ENCODE measurements at places on chromosomes 3 and 15.
A peak's percentile ranks its signal among the peaks of the same experiment; 100 is the strongest.

DNA sequence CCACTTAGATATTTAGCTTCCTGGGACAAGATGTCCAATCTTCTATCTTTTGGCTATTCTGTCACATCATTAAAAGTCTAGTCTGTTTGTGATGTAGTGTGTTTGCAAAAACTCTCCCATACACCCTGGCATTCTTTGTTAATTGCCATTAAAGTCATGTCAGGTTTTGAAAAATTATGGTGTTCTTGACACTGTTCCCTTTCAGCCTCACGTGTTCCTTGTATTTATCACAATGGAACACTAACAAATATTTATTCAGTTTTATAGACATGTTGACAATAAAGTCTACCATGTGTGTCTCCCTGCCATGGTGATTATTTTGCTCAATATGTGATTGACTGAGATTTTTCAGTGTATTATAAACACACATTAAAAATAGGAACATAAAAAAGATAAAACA, 9.4 kb upstream of the CACNA1D start:
- DNase-seq, result no peak

- DNase-seq, result no peak
These were observed 148.6 kb upstream of the STRIT1 start for GRCh38 chr3:155442072-155442471.

- DNase-seq, result no peak
These were observed 28.3 kb upstream of the ATP2B2 start for GRCh38 chr3:10533737-10534023.

DNA sequence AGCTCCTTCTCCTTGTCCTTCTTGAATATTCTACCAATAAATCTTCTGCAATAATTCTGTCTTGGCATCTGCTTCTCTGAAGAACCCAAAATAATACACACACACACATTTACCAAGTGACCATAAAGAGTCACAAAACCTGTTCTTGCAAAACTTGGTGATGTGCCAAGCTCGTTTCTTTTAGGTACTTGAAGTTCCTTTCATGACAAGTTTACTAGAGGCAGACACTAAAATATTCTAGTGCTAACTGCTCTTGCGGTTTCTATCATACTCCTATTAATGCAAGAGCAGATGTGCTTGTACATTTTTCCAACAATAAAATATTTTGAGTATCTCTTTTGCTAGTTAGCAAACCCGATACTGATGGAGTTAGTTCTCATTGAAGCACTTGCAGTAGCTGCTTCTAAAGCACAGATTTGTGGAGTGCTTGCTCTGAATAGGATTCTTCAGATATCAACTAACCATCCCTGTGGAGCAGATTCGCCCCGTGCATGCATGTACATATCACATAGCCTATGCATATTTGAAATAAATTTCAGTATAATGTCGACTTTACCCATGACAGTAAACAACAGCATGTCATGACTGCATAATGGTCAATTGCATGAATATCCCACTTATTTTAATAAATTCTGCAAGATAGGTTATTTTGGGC, 23.2 kb downstream of the HHLA2 start:
- peak; percentile 94 for DNase-seq

DNA sequence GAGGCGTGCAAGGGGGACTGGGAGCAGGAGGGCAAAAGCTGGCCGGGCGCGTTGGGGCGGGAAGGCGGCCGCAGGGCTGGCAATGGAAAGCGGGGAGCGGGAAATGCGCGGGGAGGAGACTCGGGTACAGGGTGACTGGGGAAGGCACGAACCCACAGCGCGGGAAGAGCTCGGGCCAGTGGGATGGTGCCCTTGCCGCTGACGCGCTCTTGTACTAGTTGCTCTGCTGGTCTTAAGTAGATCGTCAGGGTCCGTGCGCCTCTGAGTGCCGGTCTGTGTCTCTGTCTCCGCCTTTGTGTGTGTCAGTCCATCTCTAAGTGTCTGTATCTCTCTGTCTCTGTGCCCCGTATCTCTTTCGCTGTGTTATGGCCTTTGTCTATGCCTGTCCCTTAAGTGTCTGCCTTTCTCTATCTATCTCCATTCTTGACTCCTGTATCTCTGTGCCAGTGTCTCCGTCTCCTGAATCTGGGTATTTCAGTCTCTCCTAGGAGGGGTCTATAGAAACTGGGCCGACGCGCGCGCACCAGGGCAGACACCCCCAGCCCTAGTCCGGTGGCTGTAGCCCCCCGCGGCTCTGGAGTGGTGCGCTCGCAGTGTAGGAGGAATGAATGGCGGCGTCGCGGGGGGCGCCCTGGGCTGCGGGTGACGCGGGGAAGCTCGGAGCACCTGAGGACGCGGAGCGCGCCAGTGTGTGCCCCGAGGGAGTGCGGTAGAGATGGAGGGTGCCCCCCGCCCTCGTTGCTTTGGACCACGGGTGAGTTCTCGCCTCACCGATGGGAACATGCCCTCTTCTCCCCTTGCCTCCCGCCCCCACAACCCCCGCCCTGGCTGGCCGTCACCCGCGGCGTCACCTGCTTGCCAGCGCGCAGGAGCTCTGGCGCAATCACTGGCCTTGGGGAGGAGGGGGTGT, 756 bp upstream of the CAMK2N2 start:
- peak; percentile 38 for DNase-seq

DNA sequence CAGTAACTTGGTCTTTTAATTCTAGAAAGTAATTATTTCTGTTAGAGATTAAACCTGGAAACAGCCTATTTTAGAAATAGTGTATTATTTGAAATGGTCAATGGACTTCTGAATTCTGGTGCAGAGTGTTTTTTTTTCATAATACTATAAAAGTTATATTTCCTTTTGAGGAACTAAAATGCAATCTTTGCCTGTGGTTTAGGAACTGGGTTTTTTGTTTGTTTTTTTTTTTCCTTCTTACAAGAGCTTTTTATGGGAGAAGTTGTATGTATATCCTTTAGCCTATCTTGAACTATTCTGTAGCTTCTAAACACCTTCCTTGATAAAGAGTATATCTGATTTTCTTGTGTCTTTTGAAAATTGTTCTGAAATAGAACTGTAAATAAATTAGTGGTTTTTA, 88.3 kb downstream of the ARIH1 start:
- no peak for DNase-seq

- no peak for DNase-seq
These were observed 16.2 kb upstream of the RPL24 start for GRCh38 chr3:101702726-101703125.

GRCh38 chr15:82371656-82372055, 22.4 kb upstream of the GOLGA6L10 start:
- DNase-seq, result peak; percentile 3

- DNase-seq, result no peak
These were observed 190.1 kb downstream of the TP63 start for GRCh38 chr3:189821262-189821661.

DNA sequence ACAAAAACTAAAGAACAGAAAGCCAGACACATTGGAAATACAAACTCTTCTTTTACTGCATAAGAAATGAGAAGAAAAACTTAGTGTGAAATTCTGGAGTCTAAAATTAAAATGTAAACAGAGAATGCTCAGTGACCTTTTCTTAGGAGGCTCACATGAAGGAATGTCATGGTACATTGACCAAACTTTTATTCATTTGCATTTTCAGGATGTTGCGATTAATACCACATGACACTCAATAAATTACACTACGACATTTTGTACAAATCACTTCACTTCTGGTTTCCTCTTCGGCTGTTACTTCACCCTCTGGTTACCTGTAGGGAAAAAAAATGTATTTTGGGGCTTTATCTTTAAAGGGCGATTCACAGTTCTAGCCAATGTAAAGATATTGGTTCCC, 56.4 kb upstream of the ACTC1 start:
- DNase-seq, result no peak

GRCh38 chr3:88219138-88219792, 69.5 kb downstream of the C3orf38 start:
- DNase-seq, result peak; percentile 38

DNA sequence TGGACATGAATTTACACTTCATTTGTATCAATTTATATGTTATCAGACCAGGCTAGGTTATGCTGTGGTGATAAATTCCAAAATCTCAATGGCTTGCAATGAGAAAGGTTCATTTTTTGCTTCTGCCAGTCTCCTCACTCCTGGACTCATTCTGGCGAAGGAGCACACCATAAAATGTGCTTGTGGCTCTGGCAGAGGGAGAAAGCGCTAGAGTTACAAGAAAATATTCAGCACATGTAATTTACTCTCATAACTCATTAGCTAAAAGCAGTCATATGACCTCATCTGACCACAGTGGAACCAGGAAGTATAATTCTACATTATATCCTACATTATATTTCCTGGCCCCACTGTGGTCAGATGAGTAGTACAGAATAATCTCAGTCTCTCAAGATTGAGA, 193.8 kb downstream of the BCHE start:
- DNase-seq, result peak; percentile 63

GRCh38 chr3:121883507-121883906, 10.7 kb upstream of the SLC15A2 start:
- DNase-seq, result peak; percentile 85

GRCh38 chr3:64011685-64012084, 11.6 kb downstream of the PSMD6 start:
- DNase-seq, result no peak

GRCh38 chr3:96843505-96844203, 29.3 kb downstream of the EPHA6 start:
- DNase-seq, result no peak

DNA sequence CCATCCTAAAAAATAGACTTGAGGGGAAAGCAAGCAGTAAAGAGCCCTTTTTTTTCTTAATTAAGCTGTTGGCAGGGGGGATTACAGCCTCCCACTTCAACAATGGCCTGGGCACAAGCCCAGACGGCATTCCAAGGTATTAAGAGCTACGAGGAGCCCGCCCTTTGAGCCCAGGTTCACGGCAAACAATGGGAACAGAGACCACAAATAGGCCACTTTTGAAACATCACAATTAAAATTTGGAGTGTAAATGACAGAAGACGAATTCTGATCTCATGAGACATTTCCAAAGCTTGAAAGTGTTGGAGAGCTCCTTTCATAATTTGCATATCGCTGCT, 8.9 kb downstream of the CHSY1 start:
- no peak for DNase-seq

DNA sequence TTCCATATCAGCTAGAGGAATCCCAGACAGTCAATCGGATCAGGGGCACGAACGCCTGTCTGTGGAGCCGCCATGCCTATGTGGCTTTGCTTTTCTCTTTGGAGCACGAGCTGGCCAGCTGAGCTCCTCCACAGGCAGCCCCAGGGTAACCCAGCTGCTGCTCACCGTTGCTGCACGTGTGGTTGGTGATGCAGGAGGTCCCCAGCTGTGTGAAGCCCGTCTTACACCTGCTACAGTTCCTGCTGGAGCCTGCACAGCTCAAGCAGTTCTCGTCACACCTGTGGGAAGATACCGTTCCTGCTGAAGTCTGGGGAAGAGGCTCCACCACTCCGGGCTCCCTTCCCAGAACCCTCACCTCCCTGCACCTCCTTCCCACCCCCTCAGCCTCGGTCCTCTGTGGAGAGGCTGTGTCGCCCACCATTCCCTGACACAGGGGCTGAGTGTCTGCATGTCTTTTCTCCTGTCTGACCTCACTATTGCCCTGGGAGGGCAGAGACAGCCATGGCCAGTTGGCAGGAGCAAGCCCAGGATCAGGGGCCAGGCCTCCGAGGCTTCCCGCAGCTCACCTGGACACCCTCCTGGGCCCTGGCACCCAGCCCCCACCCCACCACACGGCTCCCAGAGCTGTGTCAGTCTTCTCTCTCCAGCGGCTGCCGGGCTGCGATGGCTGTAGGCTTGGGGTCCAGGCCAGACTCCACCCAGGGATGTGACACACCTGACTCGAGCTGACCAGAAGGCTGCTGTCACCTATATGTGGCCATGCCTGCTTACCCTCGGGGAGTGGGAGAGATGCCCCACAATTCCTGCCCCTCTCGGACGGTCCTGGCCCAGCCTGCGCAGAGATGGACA, 12.2 kb upstream of the SNRPA1 start:
- no peak for DNase-seq

GRCh38 chr3:48662753-48663488, at the start of gene CELSR3:
TSS of gene CELSR3 (minus strand) at chr3:48662886. CDS start at chr3:48662634, 252 bp downstream.
- peak; percentile 67 for DNase-seq

GRCh38 chr15:36332301-36332700, 247.1 kb upstream of the CDIN1 start:
- no peak for DNase-seq

- no peak for DNase-seq
These were observed 480.9 kb downstream of the ZIC1 start for GRCh38 chr3:147890114-147890513.

GRCh38 chr3:118544458-118544857, 490.2 kb downstream of the IGSF11 start:
- peak; percentile 30 for DNase-seq

Measured in HT-29 (cell line).